ENCODE measurements at places on chromosomes 4 and X.

DNA sequence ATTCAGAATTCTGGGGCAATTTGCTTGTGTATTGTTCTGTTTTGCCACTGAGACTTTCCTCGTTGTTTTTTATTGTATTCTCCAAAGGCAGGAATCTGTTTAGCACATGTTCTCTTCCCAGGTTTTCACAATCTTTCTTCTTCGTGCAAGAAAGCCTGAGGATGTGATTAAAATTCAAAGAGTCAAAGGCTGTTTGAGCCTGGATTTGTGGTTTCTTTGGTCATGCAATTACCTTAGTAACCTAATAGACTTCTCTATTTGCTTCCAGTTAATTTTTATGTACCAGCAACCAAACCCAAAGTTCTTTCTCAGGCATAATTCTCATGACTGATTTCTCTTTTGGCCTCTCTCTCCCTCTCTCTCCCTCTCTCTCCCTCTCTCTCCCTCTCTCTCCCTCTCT, 1420.1 kb upstream of the TENM3 start:
- DNase-seq: no peak

- DNase-seq: no peak
These were observed 72.6 kb downstream of the STARD8 start for GRCh38 chrX:68719904-68720614.

- no peak for DNase-seq
These were observed 142.4 kb downstream of the TSPAN5 start for GRCh38 chr4:98516042-98516440.

DNA sequence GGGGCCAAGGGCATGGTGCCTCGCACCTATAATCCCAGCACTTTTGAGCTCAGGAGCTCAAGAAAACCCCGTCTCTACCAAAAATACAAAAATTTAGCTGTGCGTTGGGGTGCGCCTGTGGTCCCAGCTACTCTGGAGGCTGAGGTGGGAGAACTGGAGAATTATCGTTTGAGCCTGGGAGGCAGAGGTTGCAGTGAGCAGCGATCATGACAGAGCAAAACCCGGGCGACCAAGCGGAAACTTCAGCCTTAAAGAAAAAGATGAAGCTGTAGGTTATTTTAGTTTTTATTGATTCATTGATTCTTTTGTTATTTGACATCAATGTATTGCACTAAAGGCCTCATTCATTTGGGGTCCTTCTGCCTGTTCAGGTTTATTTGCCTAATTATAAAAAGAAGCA, 5.4 kb downstream of the TMPRSS11F start:
- no peak for DNase-seq

DNA sequence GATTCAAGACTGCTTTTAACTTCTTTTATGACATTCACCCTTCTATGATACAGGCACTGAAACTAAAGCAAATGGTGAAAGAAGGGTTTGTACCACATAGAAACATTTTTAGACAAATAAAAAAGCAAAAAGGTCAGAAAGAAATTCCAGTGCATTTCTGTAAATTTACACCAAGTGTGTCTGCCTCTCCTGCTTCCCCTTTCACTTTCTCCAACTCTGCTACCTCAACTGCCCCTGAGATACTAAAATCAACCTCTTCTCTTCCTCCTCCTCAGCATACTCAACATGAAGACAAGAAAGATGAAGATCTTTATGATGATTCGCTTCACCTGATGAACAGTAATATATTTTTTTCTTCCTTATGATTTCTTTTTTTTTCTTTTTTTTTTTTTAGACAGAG, 187.9 kb downstream of the LRBA start:
- no peak for DNase-seq

GRCh38 chr4:9875516-9875915, 94.1 kb downstream of the DRD5 start:
- DNase-seq: no peak

- DNase-seq: no peak
These were observed 151.7 kb upstream of the CPEB2 start for GRCh38 chr4:14850455-14851097.

DNA sequence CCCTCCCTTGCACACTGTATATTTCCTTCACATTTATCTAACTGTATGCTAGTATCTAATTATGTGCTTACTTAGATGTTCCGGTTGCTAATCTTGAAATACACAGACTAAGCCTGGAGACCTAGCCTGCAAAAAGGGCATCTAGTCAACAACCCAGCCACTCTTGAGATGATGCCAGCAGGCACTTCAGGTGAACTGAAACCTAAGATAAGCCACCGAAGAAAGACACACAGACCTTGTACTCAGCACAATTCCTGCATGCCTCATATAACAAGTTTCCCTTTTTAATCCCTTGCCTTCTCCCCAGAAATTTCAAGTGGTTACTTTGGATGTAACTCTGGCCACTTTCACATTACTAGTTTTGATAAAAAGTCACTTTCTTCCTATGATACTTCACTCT, 2506.6 kb downstream of the ARAP2 start:
- DNase-seq: no peak

DNA sequence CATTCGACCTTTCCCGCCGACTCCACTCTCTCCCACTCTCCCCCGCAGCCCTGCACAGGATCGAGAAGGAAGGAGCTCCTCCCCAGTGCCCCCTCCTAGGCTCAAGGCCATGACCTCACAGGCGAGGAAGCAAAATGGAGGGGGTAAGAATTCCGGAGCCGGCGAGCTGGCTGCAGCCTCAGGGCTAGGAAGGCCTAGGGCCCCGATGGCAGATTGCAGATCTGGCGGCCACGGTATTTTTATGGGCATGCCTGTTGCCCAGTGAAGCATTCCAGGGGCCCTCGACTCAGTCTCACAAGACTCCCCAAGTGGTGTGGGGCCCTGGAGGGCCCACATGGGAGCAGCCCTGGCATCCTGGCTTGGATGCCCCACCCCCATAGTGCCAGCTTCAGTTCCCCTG, 942 bp upstream of the L1CAM start:
- no peak for DNase-seq

- DNase-seq: no peak
These were observed 28.3 kb downstream of the STK32B start for GRCh38 chr4:5079581-5079980.

GRCh38 chr4:141427726-141428296, 207.1 kb downstream of the ZNF330 start:
- DNase-seq: no peak

GRCh38 chr4:180993244-180993836, 1249.9 kb upstream of the TENM3 start:
- DNase-seq: no peak

GRCh38 chr4:87502580-87503238, 26.5 kb downstream of the SPARCL1 start:
- no peak for DNase-seq

DNA sequence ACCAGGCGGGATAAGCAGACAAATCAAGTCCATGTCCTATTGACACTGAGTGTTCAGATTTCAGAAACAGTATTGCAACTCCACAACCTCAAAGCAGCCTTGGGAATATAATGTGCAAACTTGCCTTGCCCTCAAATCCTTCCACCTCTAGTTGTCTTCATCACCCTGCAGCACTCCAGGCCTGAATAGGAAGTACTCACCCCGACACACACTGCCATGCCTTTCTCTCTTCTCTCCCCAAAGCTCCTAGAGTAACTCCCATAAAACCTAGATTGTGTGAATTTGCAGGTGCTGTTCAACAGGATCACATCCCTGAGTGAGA, 19.6 kb downstream of the ACSL1 start:
- DNase-seq: no peak

- no peak for DNase-seq
These were observed 9.5 kb downstream of the GSX2 start for GRCh38 chr4:54109241-54110018.

- DNase-seq: no peak
These were observed 21.9 kb downstream of the SMAD1 start for GRCh38 chr4:145503486-145504072.

GRCh38 chrX:150627957-150628356, 59.5 kb downstream of the MTM1 start:
- DNase-seq: no peak

- no peak for DNase-seq
These were observed at the start of gene POU3F4 for GRCh38 chrX:83508006-83508405. TSS of gene POU3F4 (plus strand) at chrX:83508290. CDS start at chrX:83508325, 35 bp downstream.

- DNase-seq: no peak
These were observed 43.5 kb downstream of the MAMLD1 start for GRCh38 chrX:150406596-150406995.

GRCh38 chr4:30720661-30721184, 554 bp downstream of the PCDH7 start:
- no peak for DNase-seq

GRCh38 chrX:84156821-84157220, 31.2 kb downstream of the RPS6KA6 start:
- no peak for DNase-seq

DNA sequence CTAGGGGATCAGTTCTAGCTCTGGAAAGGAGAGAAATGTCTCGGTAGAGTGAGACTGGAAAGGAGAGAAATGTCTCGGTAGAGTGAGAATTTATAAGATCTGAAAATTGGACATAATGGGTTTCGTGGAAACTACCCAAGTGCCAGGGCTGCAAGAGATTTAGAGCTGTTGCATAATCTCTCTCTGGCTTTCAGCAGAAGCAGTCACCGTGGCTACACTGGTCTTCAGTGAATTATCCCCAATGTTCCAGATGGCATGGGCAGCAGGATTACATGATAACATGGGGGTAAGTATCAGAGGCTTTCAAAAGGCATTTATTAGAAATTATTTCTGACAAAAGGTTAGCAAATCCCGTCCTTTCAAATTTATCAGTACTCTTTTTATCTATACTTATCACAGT, 435.5 kb downstream of the NKX6-1 start:
- no peak for DNase-seq

All from DND-41 (cell line).